ENCODE measurements at places on chromosomes 2 and 18.

DNA sequence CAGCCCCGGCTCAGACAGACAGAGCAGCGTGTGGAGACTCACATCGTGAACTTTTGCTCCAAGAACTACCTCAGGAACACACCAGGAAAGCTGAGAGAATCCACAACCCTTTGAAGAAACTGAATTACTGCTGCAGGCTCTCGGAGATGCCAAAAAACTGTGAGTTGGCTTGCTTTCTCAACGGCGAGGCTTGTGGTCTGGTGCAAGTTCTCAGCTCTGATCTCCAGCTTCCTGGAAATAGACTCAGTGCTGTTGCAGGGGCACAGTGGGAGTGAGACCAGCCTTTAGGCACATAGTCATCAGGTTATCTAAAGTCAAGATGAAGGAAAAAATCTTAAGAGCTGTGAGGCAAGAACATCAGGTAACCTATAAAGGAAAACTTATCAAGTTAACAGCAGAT lies 273.7 kb upstream of the LRATD1 start:
- DNase-seq, result no peak

DNA sequence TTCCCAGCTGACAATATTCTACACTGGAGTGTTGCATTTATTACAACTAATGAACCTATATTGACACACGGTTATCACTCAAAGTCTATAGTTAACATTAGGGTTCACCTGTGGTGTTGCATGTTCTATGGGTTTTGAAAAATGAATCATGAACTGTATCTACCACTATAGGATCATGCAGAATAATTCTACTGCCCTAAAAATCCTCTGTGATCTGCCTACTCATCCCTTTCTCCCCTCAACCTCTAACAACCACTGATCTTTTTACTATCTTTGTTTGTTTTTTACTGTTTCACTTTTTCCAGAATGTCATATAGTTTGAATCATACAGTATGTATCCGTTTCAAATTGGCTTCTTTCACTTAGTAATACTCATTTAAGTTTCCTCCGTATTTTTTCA lies 47.6 kb upstream of the TCF7L1 start:
- DNase-seq, result no peak

DNA sequence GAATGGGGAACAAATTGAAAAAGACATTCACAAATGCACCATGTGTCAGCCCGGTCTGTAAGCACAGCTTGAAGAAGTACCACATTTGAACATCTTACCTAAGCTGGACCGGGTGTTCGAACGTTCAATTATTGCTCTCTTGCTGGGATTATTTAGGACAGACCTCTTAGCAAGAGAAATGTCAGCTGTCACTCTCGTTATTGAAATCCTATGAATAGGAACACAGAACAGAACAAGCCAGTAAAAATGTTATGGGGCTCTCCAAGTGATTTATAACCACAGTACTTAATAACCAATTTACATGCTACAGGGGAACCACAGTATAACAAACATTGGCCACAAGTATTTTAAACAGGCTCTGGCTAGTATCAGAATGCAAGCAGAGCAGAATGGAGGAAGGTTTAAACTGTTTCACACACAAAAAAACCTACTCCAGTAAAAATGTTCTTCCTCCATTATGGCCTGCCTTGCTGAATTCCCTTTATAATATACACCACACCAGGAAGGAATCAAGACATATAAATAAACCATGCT lies 32.5 kb upstream of the ARL5A start:
- DNase-seq, result no peak

- DNase-seq, result no peak
Measured at GRCh38 chr2:178674122-178674521, 133.1 kb downstream of the TTN start.

GRCh38 chr2:47664817-47665216 lies 118.1 kb upstream of the MSH6 start:
- DNase-seq, result no peak

GRCh38 chr18:54888933-54889332 lies 60.7 kb downstream of the RAB27B start:
- DNase-seq, result no peak

- no peak for DNase-seq
Measured at GRCh38 chr18:25467226-25467987, 115.4 kb upstream of the ZNF521 start.

GRCh38 chr2:11710632-11711353 lies 35.6 kb upstream of the LPIN1 start:
- DNase-seq, result no peak

GRCh38 chr2:46643493-46643892 lies 164.1 kb downstream of the TMEM247 start:
- DNase-seq, result no peak

- DNase-seq, result no peak
Measured at GRCh38 chr18:9960258-9960904, 46.6 kb downstream of the VAPA start.

- DNase-seq, result no peak
Measured at GRCh38 chr2:18849841-18850578, 260.6 kb upstream of the NT5C1B start.

- no peak for DNase-seq
Measured at GRCh38 chr2:127514485-127514884, 11.8 kb downstream of the IWS1 start.

- DNase-seq, result peak; percentile 46
Measured at GRCh38 chr2:200888704-200889625, at the start of the genes NIF3L1 and PPIL3. TSS of gene NIF3L1 (plus strand) at chr2:200889371. CDS start at chr2:200891944, 2,573 bp downstream. TSS of gene PPIL3 (minus strand) at chr2:200889077. CDS start at chr2:200887615, 1,462 bp downstream.

DNA sequence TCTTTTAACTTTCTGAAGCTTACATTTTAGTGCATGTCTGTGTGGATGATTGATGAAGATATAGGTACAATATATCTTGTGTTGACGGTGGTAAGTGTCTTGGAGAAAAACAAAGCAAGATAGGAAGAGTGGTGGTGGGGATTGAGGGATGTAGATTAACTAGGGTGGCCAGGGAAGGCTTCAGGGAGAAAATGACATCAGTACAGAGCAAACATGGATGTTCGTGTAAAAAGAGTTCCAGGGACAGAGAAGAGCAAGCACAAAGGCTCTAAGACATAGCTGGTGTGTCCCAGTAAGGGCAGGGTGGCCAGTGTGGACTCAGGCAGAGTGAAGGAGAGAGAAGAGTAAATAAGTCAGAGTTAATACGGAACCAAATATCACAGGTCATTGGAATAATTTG lies 2.7 kb upstream of the CERS6 start:
- no peak for DNase-seq

DNA sequence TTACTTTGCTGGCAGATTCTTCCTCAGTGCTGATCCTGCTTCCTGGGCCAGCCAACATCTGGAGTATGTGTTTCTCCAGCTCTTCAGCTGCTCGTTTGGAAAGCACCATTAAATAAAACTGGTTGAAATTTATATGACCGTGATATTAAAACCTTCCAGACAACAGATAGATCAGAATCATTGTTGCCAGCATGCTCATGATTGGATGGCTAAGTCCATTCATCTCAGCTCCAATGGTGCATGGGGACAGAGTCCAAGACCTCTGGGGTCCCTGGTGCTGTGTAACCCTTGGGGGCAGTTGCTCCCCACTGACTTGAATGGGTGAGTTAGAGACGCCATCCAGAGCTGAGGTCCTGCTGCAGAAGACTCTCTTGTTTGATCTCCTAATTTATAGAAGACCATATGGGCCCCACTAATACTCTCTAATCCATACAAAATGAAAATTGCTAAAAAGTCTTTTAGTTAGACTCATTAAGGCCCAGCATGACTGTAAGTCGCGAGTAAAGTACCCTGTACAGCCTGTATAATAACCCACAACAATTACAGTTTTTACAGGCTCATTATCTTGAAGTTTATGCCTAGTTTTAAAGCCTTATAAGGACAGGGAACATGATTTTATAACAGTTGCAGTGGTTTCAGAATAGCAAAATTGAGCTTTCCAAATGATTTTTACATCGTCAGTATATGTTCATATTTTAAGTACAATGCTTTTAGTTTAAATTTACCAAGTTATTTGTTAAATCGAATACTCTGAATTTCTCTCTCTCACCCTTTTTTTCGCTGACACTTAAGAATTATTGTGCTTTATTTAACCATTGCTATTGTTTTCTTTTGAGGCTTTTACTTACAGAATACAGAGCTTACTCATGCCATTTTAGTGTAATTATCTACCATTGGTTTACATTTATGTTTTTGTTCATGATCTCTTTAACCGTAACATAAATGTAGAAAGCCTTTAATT lies 60.0 kb downstream of the CABLES1 start:
- no peak for DNase-seq

GRCh38 chr2:232950751-232951150 lies 62.3 kb downstream of the NGEF start:
- DNase-seq, result no peak

DNA sequence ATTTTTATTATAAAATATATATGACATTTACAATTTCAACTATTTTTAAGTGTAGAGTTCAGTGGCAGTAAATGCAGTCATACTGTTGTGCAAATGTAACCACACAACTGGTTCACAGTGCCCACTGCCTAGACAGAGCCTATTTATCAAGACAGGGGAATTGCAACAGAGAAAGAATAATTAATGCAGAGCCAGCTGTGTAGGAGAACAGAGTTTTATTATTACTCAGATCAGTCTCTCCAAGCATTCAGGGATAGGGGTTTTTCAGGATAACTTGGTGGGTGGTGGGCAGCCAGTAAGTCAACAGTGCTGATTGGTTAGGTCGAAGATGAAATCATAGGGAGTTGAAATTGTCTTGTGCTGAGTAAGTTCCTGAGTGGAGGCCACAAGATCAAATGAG lies 200.3 kb downstream of the NYAP2 start:
- no peak for DNase-seq

DNA sequence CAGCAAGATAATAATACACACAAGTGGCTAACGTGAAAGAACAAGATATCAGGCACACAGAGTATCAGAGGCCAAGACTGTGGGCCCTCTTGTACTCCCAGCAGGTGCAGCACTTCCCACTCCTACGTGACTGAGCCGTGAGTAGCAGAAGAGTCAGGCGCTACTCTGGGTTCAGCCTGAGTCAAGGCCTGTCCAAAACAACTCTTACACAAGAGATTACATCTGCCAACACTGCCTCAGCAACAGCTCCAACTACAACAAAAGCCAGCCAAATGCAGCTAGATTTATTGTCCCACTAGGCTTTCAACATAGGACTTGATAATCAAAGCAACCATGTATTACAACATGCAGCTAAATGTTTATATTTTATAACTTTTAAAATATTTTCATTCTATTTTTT lies 56.2 kb downstream of the ITSN2 start:
- DNase-seq, result no peak

GRCh38 chr2:217954469-217954868 lies 48.3 kb downstream of the TNS1 start:
- no peak for DNase-seq

- no peak for DNase-seq
Measured at GRCh38 chr2:17747684-17748452, 5.7 kb downstream of the SMC6 start.

DNA sequence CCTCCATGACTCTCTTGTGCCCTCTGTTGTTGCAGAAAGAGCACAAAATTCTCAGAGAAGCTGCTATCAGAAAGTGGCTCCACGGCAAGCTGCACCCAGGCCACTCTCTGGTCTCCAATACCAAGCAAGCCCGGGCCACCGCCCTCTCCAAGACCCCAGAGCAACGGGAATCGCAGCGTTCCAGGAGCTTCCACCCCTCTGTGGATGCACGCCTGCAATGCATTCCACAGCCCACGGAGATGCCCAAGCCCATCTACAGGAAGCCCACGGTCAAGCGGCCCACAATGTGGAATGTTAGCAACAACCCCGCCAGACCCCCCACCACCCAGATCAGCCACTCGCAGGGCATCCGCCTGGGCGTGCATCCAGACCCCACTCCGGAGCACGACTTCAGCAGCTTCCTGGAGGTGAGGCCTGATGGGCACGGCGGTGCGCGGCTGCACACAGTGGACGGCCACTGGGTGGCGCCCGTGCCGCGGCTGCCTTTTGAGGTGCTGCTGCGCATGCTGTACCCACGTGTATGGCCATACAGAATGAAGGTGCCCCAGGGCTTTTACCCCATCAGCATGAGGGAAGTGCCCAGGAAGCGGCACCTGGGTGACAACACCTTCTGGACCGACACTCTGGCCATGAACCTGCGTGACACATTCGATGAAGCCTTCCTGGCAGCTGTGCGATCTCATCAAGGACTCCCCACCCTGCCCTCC lies 6.3 kb downstream of the ANKRD53 start:
- DNase-seq, result no peak

GRCh38 chr18:61702007-61702406 lies 190.8 kb downstream of the RNF152 start:
- DNase-seq, result no peak
